Aorta (tissue), 5 donors: ENCODE measurements at places on chromosomes 6 and 20.
A peak's percentile ranks its signal among the peaks of the same experiment; 100 is the strongest.

DNA sequence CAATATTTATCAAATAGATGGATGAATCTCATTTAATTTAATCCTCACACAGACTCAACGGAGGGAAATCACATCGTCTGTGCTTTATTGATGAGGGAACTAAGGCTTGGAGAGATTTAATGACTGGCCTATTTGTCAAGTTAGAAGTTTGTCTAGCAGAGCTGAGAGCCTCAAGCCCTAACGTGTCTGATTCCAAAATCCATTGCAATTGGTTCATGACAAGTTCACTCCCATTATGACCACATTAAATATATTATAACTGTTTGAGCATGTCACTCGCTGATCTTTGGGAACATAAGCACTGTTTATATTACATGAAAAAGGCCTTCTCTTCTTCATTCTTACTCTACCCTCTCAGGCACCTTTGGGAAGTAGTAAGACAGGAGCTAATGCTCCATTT, 89.4 kb upstream of the SIRPA start:
- no peak for DNase-seq

DNA sequence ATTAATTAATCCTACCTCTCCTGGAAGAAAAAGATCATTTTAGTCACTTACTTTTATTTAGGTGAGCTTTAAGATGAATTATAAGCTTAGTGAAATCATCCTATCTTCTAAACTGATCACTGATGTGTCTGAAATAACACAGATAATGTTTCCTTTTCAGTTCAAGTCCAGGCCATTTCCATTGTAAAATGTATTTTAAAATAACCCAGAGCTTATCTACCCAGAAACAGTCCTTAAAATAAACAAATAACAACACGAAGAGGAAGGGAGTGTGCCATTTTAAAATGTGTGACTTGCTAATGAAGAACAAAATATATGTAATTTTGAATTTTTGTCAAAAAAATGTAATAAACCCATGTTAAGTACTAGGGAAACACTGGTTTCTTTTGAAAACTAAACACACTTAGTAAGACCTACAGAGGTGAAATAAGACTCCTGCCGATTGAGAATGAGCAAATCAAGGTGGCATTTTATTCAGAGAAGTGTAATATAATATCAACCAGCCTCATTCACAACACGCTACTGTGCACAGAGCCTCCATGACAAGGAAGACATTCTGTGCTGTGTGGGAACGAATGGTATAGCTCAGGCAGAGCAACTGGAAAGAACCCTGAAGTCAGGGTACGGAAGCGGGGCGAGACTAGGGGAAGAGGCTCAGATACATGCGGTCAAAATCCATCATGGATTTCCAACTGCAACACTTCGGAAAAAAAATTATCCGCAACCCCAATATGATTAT, 7.7 kb downstream of the LRP11 start:
- DNase-seq: no peak

DNA sequence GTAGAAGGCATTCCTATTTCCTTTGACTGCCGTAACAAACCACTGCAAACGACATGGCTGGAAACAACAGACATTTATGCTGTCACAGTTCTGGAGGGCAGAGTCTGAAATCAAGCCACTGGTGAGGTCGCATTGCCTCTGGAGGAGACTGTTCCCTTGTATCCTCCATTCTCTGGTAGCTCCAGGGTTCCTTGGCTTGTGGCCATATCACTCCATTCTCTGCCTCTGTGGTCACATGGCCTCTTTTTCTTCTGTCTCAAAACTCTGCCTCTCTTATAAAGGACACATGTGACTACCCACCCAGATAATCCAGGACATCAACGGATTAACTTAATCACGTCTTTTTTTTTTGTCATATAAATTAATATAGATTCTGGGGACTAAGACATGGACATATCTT, 84.4 kb downstream of the LYRM2 start:
- DNase-seq: no peak

- peak; percentile 58 for DNase-seq
Observed at GRCh38 chr6:156557251-156557910, 219.8 kb upstream of the ARID1B start.

GRCh38 chr6:92777146-92777740, 642.1 kb downstream of the EPHA7 start:
- DNase-seq: no peak

DNA sequence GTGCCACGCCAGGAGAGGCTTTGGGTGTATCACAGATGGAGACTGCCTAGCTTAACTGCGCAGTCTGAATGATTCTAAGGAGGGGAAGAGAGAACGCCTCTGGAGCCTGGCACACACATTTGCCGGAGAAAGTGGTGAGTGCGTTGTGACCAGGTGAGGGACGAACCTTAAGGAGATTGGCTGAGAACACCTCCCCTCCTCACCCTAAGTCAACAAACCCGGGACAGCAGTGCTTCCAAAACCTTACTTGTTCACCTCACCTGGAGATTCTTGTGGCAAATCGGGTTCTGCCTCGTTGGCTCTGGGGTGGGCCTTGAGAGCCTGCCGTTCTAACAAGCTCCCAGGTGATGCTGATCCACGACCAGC, 9.4 kb downstream of the SYNJ2 start:
- DNase-seq: no peak

DNA sequence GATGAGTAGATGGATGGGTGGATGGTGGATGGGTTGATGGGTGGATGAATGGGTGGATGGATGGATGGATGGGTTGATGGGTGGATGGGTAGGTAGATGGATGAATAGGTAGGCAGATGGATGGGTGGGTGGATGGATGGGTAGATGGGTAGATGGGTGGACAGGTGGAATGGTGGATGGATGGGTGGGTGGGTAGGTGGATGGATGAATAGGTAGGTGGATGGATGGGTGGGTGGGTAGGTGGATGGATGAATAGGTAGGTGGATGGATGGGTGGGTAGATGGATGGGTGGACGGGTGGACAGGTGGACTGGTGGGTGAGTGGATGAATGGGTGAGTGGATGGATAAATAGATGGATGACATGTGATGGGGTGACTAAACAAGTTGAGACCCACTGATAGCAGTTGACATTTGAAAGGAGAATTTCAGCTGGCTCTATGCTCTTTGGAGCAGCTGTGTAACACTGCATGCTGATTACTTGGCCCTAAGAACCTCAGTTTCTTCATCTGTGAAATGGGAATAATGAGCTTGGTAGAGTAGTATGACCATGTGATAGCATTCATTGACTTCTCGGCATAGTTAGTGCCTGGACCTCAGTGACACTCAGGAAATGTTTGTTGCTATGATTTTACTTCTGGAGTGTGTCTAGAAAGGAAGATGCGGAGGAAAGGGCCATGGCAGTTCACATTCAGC, 184.3 kb downstream of the NFATC2 start:
- DNase-seq: no peak

DNA sequence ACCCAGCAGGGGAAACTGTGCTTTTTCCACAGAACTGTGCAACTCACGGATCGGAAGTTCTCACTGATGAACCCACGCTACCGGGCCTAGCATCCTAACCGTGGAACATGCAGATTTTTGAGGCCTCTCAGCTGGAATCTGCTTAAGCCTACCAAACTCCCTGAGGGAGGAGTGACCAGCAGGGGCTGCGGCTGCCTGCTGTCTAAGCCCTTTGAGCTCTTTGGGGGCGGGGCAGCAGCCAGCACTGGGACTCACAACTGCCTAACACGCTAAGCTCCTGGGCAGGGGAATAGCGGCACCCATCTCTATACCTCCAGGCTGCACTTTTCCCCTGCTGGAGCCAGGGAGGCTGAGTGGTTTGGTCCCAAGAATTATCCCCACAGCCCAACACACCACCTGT, 20.4 kb upstream of the METTL24 start:
- DNase-seq: no peak

- peak; percentile 22 for DNase-seq
Observed at GRCh38 chr20:433300-433975, 25.3 kb downstream of the RBCK1 start.

DNA sequence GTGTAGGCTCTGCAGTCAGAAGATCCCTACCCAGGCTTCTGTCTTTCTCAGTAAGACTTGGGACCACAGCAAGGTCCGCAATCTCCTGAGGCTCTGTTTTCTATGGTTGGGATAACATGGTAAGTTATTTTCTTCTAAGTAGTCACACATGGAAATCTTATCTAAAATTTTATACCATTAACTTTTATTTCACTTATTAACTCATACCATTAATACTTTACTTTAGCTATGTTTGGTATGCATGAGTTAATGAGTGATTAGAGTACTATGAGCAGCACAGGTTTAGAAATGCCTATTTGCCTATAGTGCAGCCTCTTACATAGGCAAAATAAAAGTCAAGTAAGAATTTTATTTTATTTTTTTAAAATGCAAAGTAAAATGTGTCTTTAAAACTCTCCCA, 27.2 kb downstream of the GINM1 start:
- DNase-seq: no peak

DNA sequence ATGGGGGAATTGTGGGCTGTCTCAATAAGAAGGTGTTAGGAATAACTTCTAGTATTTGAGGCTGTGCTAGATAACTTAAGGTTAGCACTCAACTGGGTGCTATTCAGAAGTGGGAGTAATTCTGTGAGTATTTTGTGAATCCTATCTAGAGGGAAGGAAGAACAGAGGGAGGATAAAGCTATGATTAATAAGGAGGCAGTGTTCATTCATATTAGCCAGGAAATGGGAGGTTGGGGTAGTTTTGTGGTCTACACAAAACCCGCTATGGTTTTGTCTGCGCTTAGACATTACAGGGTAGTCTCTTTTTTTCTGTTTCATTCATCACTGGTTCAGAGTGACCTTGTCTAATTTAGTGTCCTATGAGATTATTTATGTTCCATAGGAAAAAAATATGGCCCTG, 341.0 kb downstream of the ARHGAP18 start:
- DNase-seq: no peak

DNA sequence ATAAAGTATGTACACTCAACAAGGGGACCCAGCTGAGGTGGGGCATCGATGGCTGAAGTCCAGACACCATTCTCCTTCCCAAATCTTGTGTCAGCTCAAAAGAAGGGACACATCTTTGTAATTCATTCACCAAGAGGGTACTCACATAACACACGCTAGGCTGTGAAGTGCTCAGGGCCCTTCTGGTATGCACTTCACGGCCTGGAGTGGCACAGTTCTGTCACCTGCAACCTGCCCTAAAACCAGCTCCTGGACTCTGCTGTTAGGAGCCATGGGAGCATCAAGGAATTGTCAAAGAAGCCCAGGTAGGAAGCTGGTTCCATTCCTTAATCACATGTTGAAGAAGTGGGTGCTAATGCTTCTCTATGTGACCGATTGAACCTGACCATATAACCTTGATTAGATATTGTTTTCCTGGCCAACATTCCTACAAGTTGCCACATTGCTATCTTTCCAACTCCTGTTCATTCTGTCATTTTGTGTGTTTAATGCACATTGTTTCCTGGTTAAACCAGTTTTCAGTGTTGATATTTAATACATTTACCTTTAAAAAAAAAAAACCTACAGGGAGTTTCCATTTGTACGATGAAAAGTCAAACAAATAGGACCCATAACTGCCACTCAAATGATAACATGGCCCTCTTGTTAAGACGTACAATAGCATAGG, 127.3 kb downstream of the TNFRSF21 start:
- no peak for DNase-seq

DNA sequence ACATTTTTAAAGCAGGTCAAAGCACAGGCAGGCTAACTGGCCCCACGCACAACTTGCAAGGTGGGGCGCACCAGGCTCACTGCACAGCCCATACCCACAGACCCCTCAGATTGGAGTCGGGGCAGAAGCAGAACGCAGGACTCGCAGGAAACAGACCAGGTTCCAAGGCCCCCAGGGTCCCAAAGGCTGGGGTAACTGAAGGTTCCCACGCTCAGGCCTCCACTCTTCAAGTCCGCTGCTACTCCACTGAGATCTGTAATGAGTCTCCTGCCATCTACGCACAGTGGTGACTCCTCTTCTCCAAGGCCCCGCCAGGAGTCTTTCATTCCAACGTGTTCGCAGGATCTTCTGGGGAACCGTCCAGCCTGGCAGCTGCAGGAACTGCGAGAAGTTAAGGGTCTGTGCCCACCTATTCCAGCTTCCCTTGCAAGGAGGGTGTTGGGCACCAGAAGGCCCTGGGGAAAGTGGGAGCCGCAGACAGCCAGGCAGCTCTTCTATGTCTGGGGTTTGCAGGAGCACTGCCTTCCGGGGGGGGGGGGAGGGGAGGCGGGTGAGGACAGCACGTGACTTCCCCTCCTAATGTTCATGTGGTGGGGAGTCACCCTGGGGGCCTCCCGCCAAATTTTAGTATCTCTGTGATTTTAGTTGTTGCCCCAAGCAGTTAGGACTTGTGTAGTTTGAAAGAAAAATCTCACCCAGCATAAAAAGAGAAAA, 2.0 kb upstream of the TAF4 start:
- no peak for DNase-seq

GRCh38 chr6:24052590-24052961, 73.4 kb upstream of the NRSN1 start:
- DNase-seq: no peak
